GM12892 (cell line): ENCODE measurements at places on chromosomes 12 and 14.

DNA sequence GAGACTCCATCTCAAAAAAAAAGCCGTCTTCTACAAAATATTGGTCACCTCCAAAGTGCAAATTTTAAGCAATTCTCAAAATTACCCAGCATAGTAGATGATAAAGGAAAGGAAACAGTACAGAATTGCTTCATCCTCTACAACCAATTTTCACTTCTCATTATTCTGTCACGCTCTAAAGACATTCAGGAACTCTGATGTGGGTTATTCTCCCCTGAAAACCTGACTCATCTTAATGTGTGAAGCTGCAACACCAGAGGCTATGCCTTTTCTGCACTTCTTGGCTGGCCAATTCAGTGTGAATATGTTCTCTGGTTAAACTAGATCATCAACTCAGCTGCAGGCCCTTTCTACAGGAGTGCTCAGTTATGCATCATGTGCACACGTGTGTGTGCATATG, 11.0 kb downstream of the PTGER2 start:
- DNase-seq: peak; percentile 37

DNA sequence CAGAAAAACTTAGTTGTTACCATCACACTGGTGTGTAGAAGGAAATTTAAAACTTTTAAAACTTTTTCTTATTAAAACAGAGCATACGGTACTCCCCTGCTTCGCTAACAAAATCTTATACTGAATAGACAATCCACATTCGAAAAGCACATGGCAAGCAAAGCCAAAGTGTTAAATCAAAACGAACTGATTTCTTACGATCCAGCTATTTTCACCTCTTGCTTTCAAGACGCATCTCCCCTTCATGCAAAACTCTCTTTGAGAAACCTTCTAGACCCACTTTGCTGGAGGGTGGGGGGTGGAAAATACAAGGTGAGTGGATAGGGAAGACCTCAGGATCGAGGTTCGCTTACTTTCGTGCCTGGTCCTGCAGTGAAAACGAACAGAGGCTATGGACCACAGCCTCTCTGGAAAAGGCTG, 328 bp downstream of the INTS13 start:
- no peak for DNase-seq

DNA sequence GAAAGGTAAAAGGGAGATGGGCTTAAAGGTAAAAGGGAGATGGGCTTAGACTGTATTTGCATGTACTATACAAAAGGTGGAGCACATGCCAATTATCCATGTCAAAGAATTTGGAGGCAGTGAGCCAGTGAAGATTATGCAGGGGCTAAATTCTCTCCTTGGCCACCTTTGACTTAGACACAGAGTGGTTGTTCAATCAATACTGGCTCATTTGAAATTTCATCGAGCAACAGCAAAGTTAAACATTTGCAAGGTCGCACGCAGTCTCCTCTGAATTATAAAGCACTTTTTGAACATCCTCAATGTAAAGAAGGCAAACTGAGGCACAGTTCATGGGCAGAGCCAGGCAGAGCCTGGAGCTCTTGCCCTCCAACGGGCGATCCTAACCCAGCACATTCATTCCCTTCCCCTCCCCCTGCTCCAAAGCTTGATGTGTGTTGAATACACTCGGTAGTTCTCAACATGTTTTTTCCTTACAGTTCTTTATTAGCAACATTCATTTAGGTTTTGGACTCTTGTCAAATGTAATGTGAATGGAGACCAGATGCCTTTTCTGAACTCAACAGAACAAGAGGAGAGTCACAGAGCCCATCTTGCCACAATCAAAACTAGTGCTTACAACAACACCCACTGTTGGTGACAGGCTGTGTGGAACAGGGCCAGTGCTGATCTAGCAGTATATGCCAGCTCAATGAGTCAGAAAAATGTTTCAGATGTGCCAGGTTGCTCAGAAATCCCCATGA, 169.7 kb upstream of the G2E3 start:
- DNase-seq: no peak

- no peak for DNase-seq
Measured at GRCh38 chr12:54417712-54418440, 1.2 kb downstream of the ITGA5 start.

DNA sequence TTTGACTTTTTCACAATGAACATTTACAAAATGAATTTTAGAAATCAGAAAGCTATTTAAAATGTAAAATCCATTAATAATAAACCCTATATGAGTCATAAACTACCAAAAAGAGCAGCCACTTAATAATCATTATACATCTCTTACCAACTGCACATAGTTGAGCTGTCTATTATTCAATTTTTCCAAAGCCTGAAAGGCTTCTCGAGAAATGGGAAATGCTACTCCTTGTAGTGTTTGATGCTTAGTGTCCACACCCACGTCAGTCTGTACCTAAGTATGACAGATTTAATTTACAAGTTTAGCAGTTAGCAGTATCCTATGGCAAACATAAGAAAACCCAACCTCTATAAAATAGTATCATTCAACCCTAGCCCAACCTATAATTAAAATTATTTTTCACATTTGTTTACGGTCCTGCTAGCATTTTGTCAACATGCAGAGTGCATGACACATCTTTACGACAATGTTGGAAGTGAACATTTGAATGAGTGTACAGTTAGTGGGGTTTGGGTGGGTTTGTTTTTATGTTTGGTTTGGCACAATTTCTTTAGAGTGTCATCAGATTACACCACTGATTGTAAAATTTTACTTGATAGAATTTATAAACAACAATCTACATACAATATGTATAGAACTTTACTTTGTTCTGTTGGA, 8.4 kb downstream of the TWF1 start:
- no peak for DNase-seq

GRCh38 chr12:32285021-32285420, 114.3 kb upstream of the FGD4 start:
- DNase-seq: no peak

DNA sequence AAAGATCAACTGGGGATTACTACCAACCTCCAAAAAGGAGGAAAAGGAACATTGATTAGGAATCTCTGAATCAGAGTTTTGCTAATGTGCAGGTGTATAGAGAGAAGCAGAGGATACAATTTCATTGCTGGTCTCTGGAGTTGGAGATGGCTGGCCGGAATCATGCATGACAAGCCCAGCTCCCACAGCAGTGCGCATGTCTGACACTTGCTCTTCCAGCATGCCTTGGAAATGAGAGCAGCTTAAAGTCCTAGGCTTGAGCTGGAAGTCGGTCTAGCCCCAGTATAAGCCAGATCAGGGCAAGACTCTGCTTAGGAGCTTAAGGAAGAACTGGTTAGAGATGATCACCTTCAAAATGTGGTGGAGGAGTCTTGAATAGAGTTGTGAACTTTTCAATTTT, 742.8 kb downstream of the DIO2 start:
- no peak for DNase-seq

DNA sequence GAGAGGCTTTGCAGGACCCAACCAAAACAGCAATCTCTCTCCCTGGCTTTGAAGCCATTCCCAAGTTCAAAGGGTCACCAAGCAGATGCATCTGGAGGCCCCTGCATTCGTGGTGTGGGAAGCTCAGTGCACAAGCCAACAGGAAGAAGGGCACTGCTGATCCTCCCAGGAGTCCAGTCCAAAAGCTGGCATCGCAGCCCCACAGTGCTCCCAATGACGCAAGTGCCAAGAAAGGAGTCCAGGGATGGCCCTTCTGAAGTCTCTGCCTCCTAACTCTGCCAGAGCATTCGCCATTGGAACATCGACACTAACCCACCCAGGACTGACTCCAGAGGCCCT, 25.1 kb downstream of the PXN start:
- DNase-seq: no peak

DNA sequence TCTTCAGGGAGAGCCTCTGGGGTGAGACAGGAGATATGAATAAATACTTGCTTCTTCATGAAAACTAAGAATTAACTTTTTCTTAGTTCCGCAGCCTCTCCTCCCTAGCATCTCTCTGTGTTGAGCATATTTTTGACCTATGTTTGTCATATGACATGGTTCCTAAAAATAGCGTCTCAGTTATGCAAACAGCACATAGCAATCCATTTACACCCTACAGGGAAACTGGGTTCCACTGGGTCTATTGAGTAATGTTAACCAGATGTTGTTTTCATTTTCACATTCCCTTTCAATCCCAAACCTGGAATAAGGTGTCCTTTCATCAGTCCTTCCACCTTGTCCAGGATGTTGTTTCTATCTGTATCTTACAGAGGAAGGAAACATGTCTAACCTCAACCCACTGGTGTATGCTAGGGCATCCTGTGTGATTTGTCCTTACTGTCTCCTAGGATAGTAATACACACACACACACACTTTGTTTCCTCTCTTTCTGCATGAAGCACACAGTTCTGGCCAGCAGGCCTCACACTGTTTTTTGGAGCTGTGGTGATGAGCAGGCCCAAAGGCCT, 1543.5 kb downstream of the AACS start:
- DNase-seq: no peak

GRCh38 chr12:81337886-81338285, 260.0 kb downstream of the ACSS3 start:
- no peak for DNase-seq

GRCh38 chr12:98990648-98991047, 345.6 kb downstream of the APAF1 start:
- DNase-seq: no peak

DNA sequence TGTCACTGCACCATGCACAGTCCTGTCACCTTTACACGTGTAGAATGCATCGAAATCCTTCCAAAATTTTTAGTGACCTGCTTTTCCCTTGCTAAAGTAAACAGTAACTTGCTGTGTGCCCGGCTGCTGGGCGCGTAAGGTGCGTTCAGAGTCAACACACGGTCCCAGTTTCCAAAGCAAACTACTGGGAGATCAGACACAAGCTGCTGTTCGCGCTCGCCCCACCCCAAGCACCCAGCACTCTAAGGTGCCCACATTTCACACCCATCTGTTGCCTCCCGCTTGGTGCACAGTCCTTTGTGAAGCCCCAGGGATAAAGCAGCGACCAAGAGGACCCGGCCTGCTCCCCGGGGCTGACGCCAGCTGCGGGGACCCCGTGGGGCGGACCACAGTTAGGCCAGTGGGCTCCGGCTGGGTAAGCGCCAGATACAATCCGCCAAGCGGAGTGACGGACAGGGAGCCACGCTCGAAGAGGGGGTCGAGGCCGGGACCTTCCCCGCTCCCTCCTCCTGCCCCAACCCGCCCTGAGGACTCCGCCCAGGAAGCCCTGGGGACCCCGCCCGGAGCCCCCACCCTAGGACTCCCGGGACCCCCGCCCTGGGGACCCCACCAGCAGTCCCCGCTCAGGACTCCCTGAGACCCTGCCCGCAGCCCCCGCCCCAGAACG, 633 bp downstream of the STX2 start:
- DNase-seq: peak; percentile 41

- no peak for DNase-seq
Measured at GRCh38 chr12:12358528-12358927, 1.6 kb downstream of the BORCS5 start.

DNA sequence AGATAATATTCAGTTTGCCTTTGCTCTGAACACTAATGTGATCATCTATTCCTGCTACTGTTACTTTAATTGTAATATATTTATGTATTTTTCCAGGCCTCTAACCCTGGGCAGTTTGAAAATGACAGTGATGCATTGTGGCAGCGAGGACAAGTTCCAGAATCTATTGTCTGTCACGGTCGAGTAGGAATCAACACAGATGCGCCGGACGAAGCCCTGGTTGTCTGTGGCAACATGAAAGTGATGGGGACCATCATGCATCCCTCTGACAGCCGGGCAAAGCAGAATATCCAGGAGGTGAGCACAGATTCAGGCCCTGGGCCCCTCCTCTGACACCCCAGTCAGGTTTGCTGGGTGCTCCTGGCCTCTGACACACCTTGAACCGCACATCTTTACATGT, 78.5 kb downstream of the MYRFL start:
- no peak for DNase-seq

- DNase-seq: no peak
Measured at GRCh38 chr12:122837306-122838265, 2.3 kb downstream of the HIP1R start.
